ENCODE measurements at places on chromosomes 1 and 21. TPM values are rescaled to one million over a fixed set of nuclear protein-coding genes. Genes with fewer than 3 reads are reported as not detected.

DNA sequence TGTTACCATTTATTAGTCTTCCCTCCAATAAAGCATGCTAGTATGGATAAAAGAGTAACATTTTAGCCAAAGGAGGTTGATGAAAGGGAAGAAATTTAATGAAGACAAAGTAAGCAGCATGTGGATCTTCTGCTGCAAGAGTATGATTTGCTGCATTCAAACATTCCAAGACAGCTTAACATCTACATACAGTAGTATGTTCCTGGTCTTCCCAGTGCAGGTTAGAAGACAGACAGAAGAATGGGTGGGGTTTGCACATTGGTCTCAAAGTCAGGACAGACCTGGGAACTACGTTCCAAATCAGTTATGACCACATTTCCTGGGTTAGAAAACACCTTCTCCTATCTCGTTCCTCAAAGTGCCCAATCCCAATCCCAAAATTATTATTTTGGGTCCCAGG is 43.3 kb downstream of the PUM1 start:
- no peak for DNase-seq

DNA sequence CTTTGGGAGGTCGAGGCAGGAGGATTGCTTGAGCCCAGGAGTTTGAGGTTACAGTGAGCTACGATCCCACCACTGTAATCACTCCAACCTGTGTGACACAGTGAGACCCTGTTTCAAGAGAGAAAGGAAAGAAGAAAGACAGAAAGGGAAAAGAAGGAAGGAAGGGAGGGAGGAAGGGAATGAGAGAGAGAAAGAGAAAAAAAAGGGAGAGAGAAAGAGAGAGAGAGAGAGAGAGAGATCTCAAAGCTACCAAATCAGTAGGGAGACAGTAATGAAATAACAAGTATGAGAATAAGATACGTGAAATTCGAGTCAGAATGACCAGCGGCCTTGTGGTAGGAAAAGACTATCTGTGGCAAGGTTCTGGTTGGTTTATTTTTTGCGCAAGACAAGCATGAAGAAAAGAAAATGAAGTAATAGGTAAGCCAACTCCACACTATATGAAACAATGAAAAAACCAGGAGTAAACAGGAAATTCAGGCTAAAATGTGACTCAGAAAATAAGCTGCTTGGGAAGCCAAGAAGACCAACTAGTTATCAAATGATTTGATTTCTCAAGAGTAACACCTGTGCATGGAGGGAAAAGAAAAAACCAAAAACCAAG is 8.9 kb downstream of the MTF1 start:
- no peak for DNase-seq

- no peak for DNase-seq
Measured at GRCh38 chr1:213939888-213940287, 47.9 kb upstream of the PROX1 start.

The VPS13D gene
- total RNA-seq = 39.4 TPM

Data from chondrocyte (in vitro differentiated cells).